ENCODE measurements at places on chromosomes 13 and 19. TPM values are rescaled to one million over a fixed set of nuclear protein-coding genes. Genes with fewer than 3 reads are reported as not detected.

PRKCG gene
- polyA plus RNA-seq, result 0.06 TPM

TSKS gene
- 0.16 TPM for polyA plus RNA-seq

DPF1 gene
- not detected for polyA plus RNA-seq

ZNF829 gene
- polyA plus RNA-seq, result 2.0 TPM

PLK5 gene
- polyA plus RNA-seq, result not detected

KCNN1 gene
- not detected for polyA plus RNA-seq

SMIM44 gene
- polyA plus RNA-seq, result not detected

COL5A3 gene
- polyA plus RNA-seq, result 0.07 TPM
